ENCODE measurements at places on chromosomes 4 and X. TPM values are rescaled to one million over a fixed set of nuclear protein-coding genes. Genes with fewer than 3 reads are reported as not detected.

Gene AMBN
- not detected for total RNA-seq

Gene USP17L19
- not detected for total RNA-seq

Gene PGAM4
- not detected for total RNA-seq

Gene CXCL8
- total RNA-seq = 13.2 TPM

Gene RASL11B
- 0.25 TPM for total RNA-seq

Gene WNK3
- total RNA-seq = 0.13 TPM

Gene MAGEC1
- total RNA-seq = not detected

Gene CXXC4
- total RNA-seq = not detected

Gene RTL9
- total RNA-seq = not detected

Gene PAGE5
- total RNA-seq = not detected

Gene HPGD
- 36.4 TPM for total RNA-seq

Gene REELD1
- total RNA-seq = not detected

Gene PARM1
- total RNA-seq = not detected

Gene BEX2
- 8.1 TPM for total RNA-seq

Gene CSAG2
- total RNA-seq = 1.3 TPM

Gene EGF
- not detected for total RNA-seq

Gene EVC
- 4.7 TPM for total RNA-seq

Data from activated CD4-positive, alpha-beta memory T cell treated with anti-CD3 and anti-CD28 coated beads, Interleukin-2, amount 10 ng/mL, durations not matched to agents 7 days and 5 days (primary cell).